ENCODE measurements at places on chromosomes 1 and 21.
A peak's percentile ranks its signal among the peaks of the same experiment; 100 is the strongest.

DNA sequence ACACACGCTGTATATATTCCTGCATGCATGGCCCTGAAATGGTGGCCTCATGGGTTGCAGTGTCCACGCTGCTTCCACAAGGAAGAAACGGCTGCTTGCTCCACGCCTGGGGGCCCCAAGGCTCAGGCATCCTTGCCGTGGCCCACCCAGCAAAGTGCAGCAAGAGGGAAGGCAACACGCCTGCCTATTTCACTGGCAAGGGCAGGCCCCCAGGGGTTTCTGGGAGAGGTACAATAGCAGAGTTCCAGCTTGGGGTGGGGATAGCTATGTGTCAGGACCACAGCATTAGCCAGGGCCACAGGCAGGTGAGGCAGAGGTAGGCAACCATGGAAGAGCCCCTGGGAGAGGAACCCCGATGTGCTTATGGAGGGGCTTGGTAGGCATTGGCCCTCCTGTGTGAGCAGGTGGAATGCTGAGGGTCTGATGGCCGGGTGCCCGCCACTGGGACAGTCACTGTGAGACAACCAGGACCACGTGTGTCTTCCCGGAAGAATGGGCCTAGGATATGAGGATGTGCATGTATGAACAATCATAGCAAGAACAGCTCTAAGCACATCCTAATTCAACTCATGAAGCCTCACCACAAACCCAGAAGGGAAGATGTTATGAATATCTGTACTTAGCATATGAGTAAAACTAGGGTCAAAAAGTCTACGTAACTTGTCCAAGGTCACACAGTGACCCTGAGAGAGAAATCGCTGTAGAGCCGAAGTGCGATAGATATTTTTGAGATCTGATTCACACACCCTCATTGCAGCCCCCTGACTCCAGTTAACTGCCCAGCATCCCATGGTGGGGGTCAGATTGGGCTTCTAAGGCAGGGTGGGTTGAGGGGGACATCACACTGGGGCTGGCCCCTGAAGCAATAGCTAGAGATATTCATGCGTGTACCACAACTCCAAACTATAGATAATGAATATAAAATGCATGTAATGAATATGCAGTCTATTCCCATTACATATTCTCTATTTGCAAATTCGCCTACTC lies 11.8 kb downstream of the TFF2 start:
- no peak for DNase-seq

GRCh38 chr1:115120296-115120695 lies 31.0 kb upstream of the TSPAN2 start:
- no peak for DNase-seq

DNA sequence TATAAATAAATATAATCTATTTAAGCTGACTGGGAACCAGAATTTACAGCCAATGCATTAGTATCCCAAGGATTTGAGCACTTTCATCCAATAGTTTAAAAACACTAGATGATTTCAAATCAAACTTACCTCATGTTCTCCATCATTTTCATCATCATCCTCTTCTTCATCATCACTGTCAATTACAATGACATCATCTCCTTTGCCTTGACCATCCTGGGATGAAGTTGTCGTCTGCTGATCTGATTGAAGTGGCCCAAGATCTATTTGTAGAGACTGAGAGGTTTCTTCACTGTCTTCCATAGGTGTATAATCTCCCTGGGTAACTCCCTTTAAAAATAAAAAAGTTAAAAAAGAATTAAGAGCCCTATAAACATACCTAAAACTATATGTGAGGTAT lies 47.7 kb downstream of the TPR start:
- DNase-seq = no peak

DNA sequence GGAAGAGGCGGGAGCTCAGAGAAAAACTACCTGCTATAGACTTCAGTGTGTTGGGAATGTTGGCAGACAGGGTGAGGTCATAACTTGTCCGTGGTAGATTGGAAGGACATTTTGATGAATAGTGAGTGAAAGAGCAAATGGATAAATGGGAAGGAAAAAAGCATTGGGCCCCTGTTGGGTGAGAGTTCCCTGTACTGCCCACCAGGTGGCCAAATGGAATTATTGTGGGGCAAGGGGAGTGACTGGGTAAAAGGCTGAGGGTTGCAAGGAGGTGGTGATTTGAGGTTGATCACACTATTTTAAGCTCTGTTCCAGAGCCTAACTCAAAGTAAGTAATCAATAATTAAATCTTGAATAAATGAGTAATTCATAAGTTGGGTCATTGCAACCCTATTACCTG lies 60.4 kb downstream of the MRPS6 start:
- no peak for DNase-seq

- DNase-seq = no peak
Observed at GRCh38 chr1:175216444-175216843, 23.9 kb upstream of the KIAA0040 start.

DNA sequence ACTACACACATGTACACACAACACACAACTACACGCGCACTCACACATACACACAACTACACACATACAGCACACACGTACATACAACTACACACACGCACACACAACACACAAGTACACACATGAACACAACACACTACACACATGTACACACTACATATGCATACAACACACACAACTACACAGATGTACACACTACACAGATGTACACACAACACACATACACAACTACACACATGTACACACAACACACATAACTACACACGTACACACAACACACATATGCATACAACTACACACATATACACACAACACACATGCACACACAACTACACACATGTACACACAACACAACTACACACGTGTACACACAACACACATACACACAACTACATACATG lies 318.6 kb downstream of the CAMTA1 start:
- no peak for DNase-seq

- DNase-seq = no peak
Observed at GRCh38 chr1:94416901-94417727, 1.1 kb upstream of the ABCD3 start.

GRCh38 chr1:178310685-178311105 lies 186.1 kb downstream of the CLEC20A start:
- peak; percentile 29 for DNase-seq

DNA sequence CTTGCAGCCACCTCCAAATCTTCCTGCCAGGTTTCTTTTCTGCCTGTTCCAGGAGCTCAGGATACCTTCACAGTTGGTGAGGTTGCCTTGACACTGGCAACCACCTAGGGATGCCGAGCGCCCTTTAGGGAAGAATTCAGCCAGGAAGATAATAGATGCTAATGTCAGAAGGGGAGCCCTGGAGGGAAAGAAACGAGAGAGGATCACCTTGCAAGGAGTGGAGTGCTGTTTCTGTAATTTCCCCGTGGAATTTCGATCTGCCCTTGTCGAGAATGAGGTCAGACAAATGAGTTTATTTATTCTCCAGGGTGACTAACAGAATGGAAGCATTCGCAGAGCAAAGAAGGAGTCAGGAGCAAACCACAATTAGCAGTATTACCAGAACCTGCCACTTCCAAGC lies 315.8 kb upstream of the KAZN start:
- no peak for DNase-seq

- no peak for DNase-seq
Observed at GRCh38 chr21:33238146-33238545, 8.4 kb downstream of the IFNAR2 start.

GRCh38 chr1:112549590-112549989 lies 40.8 kb downstream of the WNT2B start:
- DNase-seq = no peak
